AG04450 (cell line): ENCODE measurements at places on chromosomes 1 and 21. TPM values are rescaled to one million over a fixed set of nuclear protein-coding genes. Genes with fewer than 3 reads are reported as not detected.

DNA sequence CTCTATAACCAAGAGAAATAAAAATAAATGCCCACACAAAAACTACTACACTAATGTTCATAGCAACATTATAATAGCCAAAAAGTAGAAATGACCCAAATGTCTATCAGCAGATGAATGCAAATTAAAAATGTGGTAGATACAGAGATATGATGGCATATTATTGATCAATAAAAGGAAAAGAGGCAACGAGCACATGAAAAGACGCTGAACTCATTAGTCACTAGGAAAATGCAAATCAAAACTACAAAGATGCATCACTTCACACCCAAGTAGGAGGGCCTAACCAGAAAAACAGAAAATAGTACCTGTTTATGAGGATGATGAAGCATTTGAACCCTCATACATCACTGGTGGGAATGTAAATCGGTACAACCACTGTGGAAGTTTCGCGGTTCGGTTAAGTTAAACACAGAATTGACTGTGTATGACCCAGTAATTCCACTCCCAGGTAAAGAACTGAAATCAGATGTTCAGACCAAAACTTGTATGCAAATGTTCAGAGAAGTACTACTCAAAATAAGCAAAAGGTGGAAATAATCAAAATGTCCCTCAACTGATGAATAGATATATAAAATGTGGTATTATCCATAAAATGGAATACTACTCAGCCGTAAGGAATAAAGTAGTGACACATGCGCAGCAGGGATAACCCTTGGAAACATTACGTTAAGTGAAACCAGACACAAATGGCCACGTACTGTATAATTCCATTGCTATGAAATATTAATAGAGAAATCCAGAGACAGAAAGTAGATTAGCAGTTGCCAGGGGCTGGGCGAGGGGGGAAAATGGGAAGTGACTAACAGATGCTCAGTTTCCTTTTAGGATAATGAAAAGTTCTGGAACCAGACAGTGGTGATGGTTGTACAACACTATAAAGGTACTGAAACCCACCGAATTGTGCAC is 3.1 kb downstream of the USP48 start:
- no peak for DNase-seq

TGFB2 gene
- 10.2 and 14.8 TPM in 2 replicates for polyA plus RNA-seq

LHX8 gene
- polyA plus RNA-seq = not detected in 2 replicates

PRDM16 gene
- 0.06 and 0.16 TPM in 2 replicates for polyA plus RNA-seq

SLC16A4 gene
- 77.2 and 98.8 TPM in 2 replicates for polyA plus RNA-seq

RAB3B gene
- 28.4 and 28.6 TPM in 2 replicates for polyA plus RNA-seq

- no peak for DNase-seq
These were observed 158.0 kb downstream of the HS2ST1 start for GRCh38 chr1:87072411-87072810.

- DNase-seq = no peak
These were observed 30.2 kb downstream of the EVA1C start for GRCh38 chr21:32442566-32443318.

C4BPB gene
- polyA plus RNA-seq = not detected in 2 replicates

DNA sequence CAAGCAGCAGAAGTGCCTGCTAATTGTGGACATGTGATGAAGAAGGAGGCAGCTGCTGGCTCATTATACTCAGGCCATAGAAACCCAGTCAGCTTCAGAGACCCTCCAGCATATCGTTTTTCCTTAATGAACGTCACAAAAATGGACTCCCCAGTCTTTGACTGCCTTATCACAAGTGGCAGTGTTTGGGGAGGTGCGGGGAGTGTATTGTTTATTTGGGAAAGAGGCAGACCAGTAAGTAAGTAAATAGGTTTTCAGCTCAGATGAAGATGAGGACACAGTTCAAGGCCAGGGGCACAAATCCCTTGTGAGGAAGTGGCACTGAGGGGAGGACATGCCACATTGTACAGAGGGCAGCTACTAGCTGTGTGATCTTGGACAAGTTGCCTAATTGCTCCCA is 43.5 kb upstream of the NRDC start:
- no peak for DNase-seq

- no peak for DNase-seq
These were observed 678.0 kb upstream of the USP24 start for GRCh38 chr1:55893155-55893554.

PLEKHN1 gene
- 0.06 and 0.15 TPM in 2 replicates for polyA plus RNA-seq

TAL1 gene
- polyA plus RNA-seq = not detected in 2 replicates
